AG08395 (cell line): ENCODE measurements at places on chromosomes 3 and 15.

- peak; percentile 34 for DNase-seq
These were observed 1.3 kb downstream of the ZNF445 start for GRCh38 chr3:44476181-44476611.

GRCh38 chr3:869734-870133 is 223.1 kb upstream of the CNTN6 start:
- DNase-seq, result no peak

DNA sequence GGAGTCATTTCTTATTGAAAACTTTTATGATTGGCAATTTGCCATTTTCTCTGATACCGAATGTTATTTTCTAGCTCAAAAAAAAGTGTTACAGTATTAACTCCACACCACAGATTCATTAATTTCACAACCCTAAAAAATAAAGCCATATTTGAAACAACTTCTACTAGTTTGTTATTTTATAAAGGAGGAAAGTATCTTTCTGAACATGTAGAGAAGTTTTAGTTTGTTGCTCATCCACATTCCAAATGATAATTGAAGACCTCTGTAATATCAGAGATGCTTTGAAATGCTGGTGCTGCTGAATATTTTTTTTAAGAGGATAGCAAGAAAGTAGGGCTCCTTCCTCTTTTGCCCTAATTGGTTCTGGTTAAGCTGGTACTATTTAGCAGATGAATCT is 1.9 kb downstream of the VGLL3 start:
- DNase-seq, result no peak

DNA sequence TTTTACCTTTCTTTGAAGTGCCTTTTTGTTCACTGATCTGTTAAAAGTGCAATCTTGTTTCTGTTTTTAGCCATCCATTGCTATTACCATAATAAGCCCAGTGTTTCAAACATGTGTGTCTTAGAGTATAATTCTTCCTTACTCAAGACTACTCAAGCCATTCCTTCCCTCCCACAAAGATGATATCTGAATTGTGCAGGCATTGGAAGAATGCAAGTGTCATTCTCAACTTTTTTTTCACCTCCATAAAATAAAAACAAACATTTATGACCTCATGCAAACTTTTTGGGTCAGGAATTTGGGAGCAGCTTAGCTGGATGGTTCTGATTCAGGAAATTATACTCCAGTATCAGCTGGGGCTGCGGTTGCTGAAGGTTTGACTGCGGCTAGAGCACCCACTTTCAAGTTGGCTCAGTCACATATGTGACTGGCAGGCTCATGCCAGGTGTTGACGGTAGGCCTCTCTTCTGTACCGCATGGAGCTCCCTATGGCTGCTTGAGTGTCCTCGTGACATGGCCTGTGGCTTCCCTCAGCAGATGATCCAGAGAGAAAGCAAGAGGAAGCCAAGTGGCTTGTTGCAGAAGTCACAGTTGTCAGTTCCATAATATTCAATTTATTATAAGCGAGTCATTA is 490.8 kb downstream of the CNTN4 start:
- no peak for DNase-seq

- DNase-seq, result no peak
These were observed 36.7 kb downstream of the PLOD2 start for GRCh38 chr3:146124126-146124801.

DNA sequence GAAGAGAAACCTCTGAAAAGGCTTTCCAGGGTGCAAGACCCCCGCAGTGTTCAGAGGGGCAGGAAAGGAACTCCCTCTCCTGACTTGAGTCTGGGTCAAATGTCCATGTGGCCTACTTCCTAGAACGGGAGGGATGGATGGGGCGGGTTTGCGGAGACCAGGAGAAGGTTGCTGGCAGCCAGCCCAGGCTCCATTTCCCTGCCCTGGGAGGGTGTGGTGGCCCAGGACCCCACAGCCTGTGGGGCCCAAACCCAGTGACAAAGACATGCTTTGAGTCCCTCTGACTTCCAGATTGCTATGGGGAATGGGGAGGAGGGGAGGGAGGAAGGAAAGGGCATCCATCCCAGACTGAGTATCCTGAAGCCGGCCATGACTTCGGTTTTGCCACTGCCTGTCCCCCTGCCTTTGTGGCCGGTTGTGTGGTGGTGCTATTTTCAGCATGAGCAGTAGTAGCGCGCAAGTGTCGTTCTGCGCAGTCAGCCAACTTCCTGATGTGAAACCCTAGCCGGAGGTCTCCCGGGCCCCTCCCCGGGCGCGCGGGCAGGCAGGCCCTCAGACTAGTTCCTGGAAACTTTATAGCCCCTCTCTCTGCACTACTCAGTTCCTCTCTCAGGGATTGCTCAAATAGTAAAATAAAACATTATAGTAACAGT is 24.4 kb downstream of the MAGEF1 start:
- DNase-seq, result no peak

DNA sequence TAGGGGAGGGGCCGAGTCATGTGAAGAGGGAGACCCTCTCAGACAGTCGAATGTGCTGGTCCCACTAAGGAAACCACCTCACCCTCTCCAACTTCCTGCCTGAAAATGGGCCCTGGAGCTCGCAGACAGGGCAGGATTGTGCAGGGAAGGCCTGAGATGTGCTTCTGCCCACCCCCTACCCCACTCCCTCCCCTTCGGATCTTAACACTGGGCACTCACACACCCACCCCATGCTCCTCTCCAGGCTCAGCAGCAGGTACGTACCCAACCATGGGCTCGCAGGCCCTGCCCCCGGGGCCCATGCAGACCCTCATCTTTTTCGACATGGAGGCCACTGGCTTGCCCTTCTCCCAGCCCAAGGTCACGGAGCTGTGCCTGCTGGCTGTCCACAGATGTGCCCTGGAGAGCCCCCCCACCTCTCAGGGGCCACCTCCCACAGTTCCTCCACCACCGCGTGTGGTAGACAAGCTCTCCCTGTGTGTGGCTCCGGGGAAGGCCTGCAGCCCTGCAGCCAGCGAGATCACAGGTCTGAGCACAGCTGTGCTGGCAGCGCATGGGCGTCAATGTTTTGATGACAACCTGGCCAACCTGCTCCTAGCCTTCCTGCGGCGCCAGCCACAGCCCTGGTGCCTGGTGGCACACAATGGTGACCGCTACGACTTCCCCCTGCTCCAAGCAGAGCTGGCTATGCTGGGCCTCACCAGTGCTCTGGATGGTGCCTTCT is 20.0 kb downstream of the ATRIP start:
- DNase-seq, result no peak

DNA sequence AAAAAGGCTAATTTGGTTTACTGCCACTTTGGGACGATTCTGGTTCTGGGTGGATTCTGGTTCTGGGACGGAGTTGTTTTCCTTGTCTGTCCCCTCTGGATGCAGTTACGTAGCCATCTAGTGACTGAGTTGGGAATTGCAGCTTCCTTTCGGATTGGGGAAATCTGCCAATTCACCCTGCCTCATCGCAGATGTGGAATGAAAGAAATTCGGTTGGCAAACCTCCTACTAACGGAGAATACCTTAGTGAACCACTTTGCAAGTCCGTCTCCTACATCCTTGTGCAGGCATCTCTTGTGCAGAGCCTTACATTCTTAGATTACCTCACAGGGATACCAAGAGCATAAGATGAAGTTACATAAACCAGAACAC is 31.5 kb upstream of the AP4E1 start:
- DNase-seq, result peak; percentile 88

DNA sequence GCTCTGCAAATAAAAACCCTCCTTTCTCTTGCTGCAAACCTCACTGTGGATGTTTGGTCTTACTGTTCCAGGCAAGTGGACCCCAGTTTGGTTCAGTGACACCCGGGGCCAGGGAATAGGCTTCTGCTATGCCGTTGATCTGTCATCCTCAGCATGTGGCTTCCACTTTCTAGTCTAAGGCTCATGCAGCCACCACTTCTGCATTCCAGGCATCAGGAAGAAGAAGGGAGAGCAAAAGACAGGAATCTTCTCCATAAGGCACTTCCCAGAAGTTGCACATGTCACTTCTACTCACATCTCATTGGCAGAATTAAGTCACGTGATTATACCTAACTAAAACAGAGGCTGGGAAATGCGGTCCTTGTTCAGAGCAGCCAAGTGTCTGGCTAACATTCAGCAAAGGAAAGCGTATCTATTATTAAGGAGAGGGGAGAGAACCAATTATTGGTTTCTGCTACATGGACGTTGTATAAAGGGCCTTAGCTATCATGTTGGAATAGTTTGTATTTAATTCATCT is 173.6 kb upstream of the PFN2 start:
- no peak for DNase-seq

DNA sequence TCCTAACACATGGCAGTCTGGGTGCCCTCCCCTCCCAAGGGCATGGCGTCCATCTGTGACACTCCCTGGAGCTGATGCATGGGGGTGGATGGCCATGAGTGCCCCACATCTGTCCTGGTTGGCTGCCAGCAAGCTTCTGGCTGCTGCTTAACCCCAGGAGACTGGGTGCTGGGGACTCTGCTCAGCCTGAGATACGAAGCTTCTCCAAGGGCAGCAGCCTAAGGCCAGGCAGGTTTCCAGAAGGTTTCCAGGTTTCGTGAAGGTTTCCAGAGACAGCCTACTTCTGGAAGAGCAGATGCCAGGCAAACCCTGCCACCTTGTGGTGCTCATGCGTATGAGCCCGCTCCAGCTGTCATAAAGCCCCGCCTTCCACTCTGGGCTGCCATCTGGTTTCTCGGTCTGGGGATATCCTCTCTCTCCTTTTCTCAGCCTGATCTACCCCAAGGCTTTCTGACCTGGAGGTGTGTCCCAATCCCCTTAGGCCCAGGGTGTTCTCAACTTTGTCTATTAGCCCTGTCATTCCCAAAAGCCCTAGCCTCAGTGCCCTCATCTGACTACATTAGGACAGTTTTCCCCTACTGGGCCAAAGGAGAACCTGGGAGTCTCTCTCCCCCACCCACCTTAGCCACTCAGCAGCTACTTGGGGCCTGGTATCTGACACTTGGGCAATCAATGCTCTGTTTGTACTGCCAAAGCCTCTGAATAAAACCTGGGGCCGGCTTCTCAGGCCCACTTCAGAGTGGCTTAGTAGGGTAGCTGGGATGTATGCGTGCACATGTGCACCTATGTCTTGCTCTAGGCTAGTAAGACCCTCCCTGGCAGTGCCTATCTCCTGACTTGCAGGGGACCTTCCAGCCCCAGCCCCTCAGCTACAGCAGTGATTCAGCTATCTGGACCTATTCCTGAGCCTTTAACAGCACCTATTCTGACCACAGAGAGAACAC is 12.0 kb downstream of the MRPL46 start:
- DNase-seq, result peak; percentile 87

GRCh38 chr15:39869254-39869653 is 50.8 kb downstream of the GPR176 start:
- DNase-seq, result no peak

- DNase-seq, result no peak
These were observed 71.0 kb downstream of the B3GNT5 start for GRCh38 chr3:183324083-183324482.

GRCh38 chr3:193832833-193833413 is 239.9 kb downstream of the OPA1 start:
- no peak for DNase-seq

- no peak for DNase-seq
These were observed 49.2 kb downstream of the FHIT start for GRCh38 chr3:61202086-61202485.
